ENCODE measurements at places on chromosomes 3 and 15.

GRCh38 chr3:137906985-137907649, 102.8 kb upstream of the CLDN18 start:
- DNase-seq: no peak

DNA sequence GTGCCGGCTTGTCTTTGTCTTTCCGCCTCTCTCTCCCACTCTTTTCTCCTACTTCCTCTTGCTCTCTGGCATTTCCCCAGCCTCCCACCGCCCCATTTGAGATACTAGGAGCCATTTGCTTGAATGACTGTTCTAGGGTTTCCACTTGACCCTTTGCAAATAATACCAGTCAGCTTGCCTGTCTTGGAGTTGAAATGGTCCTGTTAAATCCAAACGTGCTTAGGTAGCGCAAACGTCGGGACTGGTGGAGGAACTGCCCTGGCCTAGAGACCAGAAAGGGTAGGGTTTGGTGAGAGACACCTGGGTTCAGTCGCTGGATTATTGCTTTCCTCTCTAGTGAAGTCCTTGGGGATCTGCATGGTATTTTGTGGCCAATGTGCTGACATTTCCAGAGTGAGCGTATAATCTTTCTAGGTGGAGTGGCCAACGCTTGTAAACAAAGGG, 10.6 kb downstream of the ZIC1 start:
- DNase-seq: no peak

DNA sequence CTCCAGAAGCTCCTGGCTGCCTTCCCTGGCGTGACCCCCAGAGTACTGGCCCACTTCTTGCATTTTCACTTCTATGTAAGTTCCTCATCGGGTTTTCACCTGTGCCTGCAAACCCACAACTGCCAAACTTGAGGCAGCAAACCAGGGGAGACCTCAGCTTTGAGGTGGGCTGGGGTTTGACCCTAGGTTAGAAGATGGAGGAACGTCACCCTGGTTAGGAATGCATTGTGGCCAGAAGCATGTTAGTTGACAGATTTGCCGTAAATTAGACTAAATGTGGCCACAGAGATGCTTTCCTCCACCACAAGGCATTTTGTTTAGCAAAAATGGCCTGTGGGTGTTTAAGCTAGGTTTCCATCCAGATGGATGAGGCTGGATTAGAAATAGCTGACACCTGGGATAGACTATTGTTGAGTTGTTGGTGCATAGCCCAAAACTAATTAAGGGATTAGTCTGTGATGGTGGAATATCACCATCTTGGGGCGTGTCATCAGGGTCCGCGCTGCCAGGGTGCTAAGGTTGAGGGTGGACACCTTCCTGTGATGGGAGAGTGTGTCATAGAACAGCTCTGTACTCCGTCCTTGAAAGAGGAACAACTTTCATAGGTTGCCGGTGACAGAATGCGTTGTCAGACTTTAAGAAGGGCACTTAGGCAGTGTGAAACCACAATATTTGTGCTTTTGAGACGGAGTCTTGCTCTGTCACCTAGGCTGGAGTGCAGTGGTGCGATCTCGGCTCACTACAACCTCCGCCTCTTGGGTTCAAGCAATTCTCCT, 3.6 kb downstream of the NISCH start:
- DNase-seq: no peak

DNA sequence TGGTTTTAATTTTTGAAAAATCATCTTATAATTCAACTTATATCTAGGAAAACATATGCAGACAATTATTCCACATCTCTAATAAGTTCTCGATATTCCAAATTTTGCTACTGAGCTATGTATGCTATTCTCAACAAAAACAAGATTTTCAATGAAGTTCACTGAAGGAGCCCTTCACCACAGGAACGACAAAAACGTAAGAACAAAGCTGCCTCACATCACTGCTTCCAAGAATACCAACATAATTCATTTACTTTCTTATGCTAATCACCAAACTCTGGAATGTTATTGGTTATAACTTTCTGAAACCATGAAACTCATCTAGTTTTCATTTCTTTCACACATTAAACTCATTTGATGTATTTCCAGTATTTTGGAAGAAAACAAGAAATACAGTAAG, 49.7 kb downstream of the GNB4 start:
- DNase-seq: no peak

DNA sequence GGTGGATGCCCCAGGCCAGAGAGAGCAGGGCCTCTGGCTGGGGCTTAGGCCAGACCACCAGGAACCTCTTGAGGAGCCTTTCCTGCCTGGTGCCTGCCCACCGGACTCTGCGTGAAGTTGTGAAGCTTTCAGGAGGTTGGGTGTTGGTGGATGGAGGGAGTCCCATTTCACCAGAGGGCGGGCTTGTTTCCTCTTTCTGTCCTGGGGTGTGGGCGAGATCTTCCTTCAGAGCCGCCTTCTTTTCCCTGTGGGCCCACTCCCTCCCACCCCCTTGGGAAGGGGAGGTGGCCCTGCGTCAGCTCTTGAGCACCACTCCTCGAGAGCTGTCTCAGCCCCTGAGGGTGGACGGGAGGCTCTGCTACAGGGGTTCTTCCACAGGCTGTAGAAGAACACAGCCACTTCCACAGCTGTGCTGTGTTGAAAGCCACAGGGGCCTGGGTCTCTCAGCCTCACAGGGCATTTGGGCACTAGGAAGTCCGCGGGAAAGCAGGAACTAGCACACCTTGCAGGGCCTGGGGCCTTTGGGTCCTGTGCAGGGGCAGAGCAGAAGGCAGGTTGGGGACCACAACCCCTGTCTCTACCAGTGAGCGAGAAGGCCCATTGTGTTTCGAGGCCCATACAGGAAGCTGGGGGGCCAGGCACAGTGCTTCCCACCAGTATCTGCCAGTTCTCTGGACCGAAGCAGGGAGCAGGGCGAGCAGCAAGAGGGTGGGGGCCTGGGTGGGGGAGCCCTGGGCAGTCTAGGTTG, 2.1 kb downstream of the AMIGO3 start:
- DNase-seq: no peak

DNA sequence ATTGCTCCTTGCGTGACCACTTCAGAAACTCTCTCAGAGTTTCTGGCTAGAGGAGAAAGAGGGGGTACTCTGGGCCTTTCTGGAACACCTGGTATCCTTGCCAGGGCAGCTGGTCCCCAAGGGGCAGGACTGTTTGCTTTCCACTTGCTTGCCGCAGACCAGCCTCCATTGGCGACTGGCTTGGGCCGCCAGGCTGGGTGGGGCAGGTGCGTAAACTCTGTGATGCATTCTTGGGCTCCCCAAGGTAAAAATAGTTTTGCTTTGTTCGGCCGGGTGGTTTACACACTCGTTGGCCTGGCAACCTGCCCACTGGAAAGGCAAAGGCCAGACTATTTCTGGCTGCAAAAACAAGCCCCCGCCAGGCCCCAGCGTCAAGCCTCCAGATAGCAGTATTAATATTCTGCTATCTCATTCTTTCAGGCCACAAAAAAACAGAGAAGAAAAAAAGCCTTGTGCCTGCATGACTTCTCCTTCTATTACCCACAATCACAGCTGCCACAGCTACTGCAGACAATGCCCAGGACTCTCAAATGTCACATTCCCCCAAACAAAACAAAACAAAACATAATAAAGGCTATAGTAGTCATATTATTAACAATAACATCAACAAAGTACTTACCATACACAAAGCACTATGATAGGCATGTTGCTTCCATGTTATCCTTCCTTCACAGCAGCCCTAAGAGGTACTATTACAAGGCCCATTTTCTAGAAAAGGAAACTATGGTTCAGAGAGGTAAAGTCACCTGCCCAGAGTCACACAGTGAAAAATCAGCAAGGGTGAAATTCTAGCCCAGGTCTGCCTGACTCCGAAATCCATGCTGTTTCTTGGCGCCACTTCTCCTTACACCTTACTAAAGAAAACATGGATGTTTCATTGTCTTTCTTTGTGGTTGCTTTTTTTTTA, 14.0 kb upstream of the SSUH2 start:
- peak; percentile 85 for DNase-seq

Data from OCI-LY7 (cell line).